ENCODE measurements at places on chromosomes 1 and 21. TPM values are rescaled to one million over a fixed set of nuclear protein-coding genes. Genes with fewer than 3 reads are reported as not detected.

INKA2 gene
- 4.4 TPM for total RNA-seq

GNG12 gene
- total RNA-seq: 8.9 TPM

HMGCS2 gene
- total RNA-seq: 105 TPM

HSD17B7 gene
- 51.7 TPM for total RNA-seq

SAMD13 gene
- total RNA-seq: 10.4 TPM
